ENCODE measurements at places on chromosomes 4 and X.

DNA sequence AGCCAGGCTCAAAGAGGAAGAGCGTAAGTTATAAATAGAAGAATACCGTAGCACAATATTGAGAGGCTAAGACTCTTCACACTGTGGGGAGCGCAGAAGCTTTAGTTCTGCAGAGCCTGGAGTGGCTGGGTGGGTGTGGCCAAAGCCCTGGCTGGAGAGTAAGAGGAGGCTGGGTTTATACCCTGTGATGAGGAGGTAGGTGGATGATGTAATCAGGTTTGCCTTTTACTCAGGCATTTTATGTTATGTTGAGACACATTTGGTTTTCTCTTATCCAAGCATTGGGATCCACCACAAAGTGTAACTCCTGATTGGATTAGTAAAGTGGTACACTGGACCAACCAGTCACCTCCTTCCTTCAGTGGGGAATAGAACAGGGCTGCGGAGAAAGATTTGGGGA, 13.9 kb downstream of the CDS1 start:
- no peak for DNase-seq

GRCh38 chrX:42093756-42094155, 170.4 kb upstream of the CASK start:
- no peak for DNase-seq

GRCh38 chr4:131459430-131460101, 1689.5 kb upstream of the PCDH10 start:
- no peak for DNase-seq

- DNase-seq, result no peak
Measured at GRCh38 chr4:5933116-5933515, 40.2 kb upstream of the CRMP1 start.

GRCh38 chr4:140056015-140056414, 98.0 kb downstream of the MAML3 start:
- no peak for DNase-seq

DNA sequence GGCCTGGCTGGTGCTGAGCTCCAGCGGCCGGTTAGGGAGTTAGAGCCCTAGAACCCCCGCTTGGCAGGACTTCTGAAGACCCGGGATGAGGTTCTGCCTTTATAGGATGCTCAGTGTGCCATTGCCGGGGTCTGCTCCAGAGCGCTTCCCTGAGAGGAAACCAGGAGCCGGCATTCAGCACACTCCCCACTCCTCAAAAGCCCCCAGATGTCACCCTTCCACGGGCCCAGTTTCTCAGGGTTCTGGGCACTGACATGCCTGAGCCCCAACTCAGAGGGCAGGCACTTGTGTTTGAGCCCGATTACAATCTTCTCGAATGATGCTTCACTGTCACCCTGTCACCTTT, 6.5 kb downstream of the NKX3-2 start:
- no peak for DNase-seq

- DNase-seq, result no peak
Measured at GRCh38 chr4:46372878-46373277, 17.1 kb downstream of the GABRA2 start.

GRCh38 chrX:11887175-11887574, 129.1 kb downstream of the MSL3 start:
- no peak for DNase-seq

DNA sequence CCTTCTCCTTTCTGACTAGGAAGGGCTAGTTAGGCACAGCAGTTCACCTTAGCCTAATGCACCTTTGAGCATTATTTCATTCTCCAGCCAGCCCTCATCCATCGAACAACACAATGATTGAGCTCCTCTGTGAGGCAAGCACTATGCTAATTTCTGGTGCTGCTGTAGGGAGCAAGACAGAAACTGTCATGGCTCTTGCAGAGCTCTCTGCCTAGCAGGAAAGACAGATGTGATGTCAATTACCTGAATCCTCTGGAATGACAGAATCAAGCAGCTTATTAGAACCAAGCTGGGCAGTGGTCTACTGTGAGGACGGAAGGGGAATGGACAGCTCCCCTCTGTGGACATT, 256.1 kb upstream of the NOCT start:
- no peak for DNase-seq

DNA sequence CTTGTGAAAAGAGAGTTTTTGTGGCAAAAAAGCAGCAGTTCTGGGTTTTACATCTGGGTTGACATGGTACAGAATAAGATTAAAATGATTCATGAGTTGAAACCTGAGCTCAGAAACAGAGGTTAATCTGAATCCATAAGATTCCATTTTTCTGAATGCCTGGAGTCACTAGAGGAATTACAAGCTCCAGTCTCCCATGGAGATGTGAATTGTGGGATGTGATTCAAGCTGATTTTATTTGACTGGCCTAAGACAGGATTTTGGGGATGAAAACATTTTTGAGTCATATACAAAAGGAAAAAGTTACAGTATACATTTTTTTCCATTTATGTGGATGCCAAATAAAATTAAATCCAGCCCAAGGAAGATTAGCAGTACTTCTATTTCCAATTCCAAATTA, 161.1 kb downstream of the RBM46 start:
- DNase-seq, result no peak

- no peak for DNase-seq
Measured at GRCh38 chr4:5780831-5781480, 70.0 kb downstream of the EVC start.

DNA sequence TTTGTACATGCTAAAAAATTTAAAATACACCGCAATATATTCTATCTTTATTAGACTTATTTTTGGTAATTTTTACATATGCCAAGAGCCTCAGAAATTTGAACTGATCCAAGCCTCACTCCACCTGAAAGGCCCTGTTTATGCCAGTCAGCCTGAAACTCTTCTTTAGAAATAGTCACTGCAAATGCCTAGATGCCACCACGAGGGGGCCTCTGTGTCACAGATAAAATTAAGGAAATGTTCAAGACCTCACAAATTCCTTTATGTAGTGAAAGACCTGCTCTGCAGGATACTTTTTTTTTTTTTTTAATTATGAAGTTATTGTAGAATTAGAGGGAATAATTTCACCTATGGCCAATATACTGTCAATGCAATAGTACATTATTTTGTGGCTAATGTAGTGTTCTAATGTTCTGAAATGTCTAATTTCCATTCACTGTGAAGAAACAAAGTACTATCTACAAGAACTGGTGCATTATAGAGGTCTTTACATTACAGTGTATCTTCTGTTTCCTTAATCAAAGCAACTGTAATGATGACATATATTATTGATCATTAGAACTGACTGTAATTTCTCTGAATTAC, 69.8 kb downstream of the DTHD1 start:
- peak; percentile 54 for DNase-seq

GRCh38 chrX:33053001-33053400, 158.3 kb downstream of the DMD start:
- DNase-seq, result no peak

GRCh38 chr4:108049406-108049805, 59.7 kb downstream of the HADH start:
- DNase-seq, result no peak

DNA sequence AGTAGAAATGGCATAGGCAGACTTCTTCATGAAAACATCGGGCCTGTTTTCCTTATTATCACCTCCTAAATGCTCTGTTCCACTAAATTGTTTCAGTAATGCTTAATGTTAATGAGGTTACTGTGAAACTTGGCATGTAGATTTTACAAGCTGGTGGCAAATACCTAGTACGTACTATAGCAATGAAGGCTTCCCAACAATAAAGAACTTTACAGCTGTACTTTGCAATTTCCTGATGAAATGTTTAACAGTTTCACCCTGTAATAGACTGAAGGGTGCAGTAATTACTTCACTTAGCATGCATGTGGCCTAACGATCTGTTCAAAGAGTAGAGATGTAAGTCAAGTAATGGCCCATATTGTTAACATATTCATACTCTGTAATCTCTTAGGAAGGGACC, 524.7 kb downstream of the IL15 start:
- DNase-seq, result no peak

GRCh38 chrX:41666251-41666650, 22.5 kb upstream of the GPR34 start:
- no peak for DNase-seq

DNA sequence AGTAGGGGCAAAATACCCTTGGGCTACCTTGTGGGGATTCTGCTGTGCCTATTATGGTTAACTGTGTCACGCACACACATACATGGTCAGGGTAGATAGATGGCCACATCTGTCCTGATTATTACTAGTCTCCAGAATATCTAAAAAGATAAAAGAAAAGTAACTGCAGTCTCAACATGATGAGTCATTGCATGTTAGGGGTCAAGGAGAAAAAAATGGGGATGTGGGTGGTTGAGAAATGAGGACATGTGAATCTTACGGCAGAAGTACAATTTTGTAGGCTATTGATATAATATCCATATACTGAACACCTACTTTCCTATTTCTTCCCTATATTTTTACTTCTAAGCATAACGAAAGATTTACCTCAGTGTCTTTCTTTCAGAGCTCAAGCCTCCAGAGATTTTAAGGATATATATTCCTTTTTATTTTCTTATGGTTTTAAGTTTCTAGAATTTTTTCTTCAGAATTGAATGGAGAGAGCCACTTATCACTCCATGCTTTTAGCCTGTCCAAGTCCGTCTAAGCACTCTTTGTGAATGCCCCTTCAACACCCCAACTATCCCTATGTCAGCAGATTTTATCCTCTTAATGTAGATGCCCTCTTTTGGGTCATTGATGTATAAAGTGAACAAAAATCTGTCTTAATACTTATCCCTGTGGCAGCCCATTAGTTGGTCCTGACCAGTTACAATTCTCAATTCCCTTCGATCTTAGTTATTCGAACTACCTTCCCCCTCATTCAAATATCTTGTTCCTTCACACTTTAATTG, 642.2 kb downstream of the IQCM start:
- no peak for DNase-seq

- no peak for DNase-seq
Measured at GRCh38 chr4:142336251-142336934, 509.7 kb downstream of the INPP4B start.

GRCh38 chrX:133454924-133455323, 39.6 kb upstream of the GPC4 start:
- DNase-seq, result no peak

DNA sequence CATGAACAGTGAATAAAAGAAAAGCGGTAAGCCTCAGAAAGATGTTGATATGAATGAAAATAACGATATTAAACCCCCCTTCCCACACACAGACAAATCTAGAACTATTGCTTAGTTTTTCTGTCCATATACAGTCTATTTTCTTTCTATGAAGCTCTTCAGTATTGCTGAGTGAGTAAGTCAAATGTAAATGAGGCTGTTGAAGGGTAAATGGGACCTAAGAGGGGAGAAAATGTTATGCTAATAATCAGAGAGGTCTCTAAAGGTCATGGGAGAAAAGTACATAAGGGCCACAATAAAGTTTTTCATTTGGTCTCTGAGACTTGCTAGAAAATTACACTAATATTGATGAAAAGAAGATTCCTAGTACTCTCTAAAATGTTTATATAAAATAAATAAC, 56.2 kb downstream of the PABPC4L start:
- no peak for DNase-seq

DNA sequence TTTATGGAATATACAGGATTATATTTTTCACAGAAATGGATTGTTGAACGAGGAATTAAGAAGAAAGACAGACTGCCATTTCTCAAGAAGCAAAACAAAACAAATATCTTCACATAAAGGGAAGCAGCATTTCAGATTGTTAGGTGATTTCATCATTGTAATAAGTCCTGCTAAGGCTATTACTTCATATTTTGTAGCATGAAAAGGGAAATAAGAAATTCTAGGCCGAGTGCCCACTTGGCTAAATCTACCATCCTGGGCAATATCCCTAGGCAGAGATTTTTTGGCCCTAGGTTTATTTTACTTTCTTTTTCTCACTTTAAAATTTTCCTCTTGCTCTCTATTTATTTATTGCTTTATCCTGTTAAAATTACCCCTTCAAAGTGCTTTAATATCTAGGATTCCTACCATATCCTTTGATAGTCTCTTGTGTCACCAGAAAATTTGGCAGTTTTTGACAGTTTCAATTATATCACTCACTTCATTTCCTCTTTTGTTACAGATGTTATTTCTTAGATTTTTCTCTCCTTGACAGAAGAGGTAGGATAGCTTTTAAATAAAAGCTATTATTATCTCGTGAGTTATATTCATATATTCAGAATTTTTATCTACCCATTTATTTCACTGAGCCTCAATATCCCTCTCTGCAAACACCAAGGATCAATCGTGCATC, 142.3 kb downstream of the PDGFC start:
- DNase-seq, result no peak

- no peak for DNase-seq
Measured at GRCh38 chrX:104315555-104315954, 60.8 kb upstream of the ESX1 start.

DNA sequence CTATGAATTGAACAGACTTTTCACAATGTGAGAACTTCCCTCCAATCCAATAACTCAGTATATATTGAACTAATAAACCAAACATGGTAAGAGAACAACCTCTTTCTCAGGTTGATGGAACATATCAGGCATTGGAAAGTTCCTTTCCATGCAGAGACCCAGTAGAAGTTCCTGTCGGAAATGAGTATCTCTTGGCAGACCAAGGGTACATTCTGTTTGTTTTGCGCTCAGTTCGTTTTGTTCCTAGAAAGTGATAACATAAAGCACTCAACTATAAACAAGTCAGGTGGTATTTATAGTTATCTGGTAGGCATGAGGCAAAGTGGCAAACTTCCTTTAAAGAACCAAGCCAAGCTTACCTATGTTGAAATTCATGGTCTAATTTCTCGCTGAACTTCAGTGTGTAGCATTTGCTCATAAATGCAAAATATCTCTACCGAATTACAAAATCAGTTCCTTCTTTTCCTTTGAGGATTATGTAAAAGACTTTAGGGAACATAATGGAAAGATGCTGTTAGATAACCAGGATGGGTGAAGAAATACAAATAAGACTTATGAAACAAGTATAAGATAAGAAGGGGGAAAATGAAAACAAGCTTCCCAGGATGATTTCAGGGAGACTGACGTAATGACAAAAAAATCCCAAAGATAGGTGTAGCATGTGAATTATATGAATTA, 120.3 kb downstream of the ARHGAP24 start:
- DNase-seq, result no peak

- DNase-seq, result no peak
Measured at GRCh38 chrX:39716401-39716800, 381.4 kb downstream of the BCOR start.

DNA sequence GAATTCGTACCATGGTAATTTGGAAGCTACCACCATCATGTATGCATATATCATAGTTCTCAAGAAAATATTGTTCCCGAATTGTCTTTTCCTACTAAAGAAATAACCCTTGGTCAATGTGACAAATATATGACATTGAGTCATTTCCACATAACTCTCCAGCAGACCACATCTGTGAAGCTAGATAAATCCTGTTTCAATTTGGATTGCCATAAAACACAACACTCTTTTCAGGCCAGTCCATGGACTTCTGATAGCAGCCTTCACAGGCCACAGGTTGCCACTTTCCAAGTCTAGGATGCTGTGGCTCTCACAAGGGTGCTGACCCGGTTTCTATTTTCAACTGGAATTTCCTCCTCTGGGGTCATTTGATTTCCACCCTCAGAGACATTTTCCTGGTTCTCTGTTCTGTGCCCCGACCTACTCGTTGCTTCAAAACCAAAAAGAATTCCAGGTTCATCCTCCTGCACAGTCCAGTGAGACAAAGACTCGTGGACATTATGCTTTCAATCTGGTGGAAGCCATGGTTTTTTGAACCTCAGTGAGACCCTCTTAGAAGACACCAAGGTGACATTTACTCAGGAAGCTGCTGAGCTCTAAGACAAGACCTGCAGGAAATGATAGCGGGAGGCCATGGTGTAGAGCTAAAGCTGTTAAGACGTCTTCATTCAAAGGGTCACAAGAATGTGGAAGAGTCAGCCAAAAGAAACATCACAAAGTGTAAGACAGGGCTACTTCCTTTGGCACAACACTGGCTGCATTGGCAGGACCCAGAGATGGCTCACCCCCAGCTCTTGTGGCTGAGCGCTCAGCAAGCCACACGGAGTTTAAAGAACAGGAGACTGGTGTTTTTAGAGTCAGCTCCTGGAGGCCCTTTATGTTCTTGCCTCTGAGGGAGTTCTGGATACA, 119.8 kb downstream of the AMELX start:
- DNase-seq, result no peak
